ENCODE measurements at places on chromosomes 5 and 9. TPM values are rescaled to one million over a fixed set of nuclear protein-coding genes. Genes with fewer than 3 reads are reported as not detected.

Gene TMEM161B
- 28.3 TPM for total RNA-seq

Gene AGTPBP1
- total RNA-seq = 14.0 TPM

Gene SLC6A19
- total RNA-seq = 5.8 TPM

Gene SHB
- 19.6 TPM for total RNA-seq

GRCh38 chr5:3377176-3377575 lies 218.5 kb upstream of the IRX1 start:
- DNase-seq = no peak

DNA sequence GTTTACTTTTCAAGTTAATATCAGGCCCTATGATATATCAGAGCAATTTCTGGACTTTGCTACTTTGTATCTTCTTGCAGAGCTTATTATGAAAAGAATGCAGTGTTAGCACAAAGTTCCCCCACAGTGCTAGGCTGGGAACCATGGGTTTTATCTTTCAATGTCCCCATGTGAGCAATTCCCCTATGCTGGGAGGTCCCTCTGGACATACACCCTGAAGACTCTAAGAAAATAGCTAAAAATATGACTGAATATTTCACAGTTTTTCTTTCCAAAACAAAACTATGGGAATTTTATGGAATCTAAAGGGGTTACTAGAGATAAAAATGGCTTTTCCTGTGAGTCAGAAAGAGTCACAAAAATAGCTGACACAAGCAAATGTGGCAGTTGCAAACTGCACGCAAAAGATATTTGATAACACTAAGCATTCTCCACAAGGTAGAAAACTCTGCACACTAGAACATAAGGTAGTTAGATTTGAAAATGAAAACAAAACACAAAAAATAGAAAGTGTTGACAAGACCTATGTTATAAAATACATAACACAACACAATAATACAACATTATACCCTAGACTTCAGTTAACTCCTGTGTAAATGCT lies 487.5 kb upstream of the GRIN3A start:
- no peak for DNase-seq

- DNase-seq = no peak
These were observed 66.2 kb upstream of the CLINT1 start for GRCh38 chr5:157924931-157925729.

- DNase-seq = no peak
These were observed 73.4 kb downstream of the ESM1 start for GRCh38 chr5:54912021-54912420.

- no peak for DNase-seq
These were observed 317.3 kb downstream of the TAF11L14 start for GRCh38 chr5:17951392-17952169.

DNA sequence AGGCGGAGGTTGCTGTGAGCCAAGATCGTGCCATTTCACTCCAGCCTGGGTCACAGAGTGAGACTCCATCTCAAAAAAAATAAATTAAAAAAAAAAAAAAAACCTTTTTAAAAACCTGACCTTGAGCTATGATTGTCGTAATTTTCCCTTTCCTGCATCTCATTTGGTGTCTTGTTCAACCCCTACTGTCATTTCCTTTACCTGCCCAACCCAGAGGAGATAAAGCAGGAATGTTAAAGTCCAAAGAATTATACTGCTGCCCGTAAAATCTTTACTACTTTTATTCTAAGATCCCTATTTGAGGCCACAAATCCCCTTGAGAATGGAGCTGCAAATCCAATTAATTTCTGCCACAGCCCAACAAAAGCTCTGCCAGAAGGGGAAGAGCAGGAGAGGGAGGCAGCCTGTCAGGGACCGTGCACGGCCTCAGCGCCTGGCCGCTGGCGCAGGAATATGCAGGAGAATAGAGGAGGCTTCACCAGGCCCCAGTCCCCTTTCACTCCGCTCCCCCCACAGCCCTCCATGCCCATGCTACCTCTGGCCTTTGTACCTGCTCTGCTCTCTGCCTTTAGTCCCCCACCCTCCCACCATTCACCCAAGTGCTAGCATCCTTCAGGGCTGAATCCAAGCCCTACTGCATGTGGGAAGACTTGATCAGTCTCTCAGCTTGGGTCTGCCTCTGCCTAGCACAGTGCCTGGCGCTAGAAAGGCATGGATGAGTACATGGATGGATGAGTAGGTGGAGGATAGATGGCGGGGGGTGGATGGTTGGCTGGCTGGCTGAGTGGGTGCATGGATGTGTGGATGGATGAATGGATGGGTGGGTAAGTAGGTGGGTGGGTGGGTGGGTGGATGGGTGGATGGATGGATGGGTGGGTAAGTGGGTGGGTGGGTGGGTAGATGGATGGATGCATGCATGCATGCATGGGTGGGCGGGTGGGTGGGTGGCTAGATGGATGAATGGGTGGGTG lies 99.8 kb upstream of the SARDH start:
- DNase-seq = no peak

DNA sequence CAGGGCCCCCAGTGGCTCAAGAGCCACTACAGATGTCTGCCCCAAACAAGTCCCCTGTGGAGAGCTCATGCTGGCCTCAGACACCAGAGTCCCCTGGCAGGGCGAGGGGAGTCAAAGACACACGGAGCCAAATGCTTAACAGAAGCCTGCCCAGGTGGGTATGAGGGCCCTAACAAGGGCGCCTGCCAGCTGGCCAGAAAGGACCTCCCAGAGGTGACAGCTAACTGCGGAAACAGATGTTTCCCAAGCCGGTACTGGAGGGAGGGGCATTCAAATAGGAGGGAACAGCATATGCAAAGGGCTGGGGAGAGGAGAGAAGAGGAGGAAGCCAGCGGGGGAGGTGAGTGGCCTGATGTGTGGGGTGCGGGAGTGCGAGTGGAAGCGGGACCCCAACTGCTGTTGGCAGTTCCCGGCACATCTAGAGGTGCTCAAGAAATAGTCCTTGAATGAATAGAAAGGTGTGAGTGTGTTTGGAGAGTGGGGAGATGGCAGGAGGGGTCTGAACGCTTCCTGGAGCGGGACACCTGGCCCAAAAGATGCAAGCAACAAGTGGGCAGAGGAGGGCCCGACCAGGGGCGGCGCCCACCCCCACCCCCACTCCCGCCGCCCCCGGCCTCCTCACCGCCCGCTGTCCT lies 824 bp downstream of the MXD3 start:
- DNase-seq = peak; percentile 71

DNA sequence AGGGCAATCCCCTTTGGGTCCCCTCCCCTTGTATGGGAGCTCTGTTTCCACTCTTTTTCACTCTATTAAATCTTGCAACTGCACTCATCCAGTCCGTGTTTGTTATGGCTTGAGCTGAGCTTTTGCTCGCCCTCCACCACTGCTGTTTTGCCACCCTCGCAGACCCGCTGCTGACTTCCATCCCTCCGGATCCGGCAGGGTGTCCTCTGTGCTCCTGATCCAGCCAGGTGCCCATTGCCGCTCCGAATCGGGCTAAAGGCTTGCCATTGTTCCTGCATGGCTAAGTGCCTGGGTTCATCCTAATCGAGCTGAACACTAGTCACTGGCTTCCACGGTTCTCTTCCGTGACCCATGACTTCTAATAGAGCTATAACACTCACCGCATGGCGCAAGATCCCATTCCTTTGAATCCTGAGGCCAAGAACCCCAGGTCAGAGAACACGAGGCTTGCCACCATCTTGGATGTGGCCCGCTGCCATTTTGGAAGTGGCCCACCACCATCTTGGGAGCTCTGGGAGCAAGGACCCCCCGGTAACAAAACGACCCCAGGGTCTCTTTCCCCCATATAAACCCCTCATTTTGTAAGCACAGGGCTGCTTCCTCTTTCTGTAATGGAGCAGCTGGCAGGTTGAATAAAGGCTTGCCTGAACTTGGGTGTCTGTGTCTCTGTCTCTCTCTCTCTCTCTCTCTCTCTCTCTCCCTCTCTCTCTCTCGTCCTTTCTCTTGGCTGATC lies 1166.2 kb downstream of the TAF11L14 start:
- DNase-seq = no peak

- no peak for DNase-seq
These were observed 104.0 kb upstream of the SSBP2 start for GRCh38 chr5:81854915-81855314.

GRCh38 chr5:56123531-56124243 lies 109.4 kb downstream of the ANKRD55 start:
- peak; percentile 34 for DNase-seq

GRCh38 chr9:89841456-89841855 lies 236.6 kb downstream of the GADD45G start:
- DNase-seq = no peak

DNA sequence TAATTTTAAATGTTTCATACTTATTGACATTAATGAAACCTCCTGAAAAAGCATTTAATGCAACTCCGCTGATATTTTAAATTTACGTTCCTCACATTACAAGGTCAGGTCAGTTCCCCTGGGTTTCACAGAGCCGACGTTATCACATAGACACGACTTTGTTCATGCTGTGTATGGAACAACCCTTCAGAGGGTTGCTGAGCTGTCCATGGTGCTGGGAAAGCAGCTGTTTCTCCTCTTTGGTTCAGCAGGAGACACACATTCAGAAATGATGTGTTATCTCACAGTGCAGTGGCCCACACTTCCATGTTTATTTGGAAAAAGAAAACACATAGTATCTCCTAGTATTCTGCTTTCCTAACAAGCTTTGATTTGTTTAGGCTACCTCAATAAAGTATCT lies 53.5 kb downstream of the PPP2R2B start:
- DNase-seq = no peak

GRCh38 chr9:12785260-12785770 lies 10.5 kb downstream of the LURAP1L start:
- DNase-seq = peak; percentile 87

- no peak for DNase-seq
These were observed 157.6 kb upstream of the TUT7 start for GRCh38 chr9:86511614-86512360.

- peak; percentile 42 for DNase-seq
These were observed 1.7 kb upstream of the HBEGF start for GRCh38 chr5:140348104-140348503.

DNA sequence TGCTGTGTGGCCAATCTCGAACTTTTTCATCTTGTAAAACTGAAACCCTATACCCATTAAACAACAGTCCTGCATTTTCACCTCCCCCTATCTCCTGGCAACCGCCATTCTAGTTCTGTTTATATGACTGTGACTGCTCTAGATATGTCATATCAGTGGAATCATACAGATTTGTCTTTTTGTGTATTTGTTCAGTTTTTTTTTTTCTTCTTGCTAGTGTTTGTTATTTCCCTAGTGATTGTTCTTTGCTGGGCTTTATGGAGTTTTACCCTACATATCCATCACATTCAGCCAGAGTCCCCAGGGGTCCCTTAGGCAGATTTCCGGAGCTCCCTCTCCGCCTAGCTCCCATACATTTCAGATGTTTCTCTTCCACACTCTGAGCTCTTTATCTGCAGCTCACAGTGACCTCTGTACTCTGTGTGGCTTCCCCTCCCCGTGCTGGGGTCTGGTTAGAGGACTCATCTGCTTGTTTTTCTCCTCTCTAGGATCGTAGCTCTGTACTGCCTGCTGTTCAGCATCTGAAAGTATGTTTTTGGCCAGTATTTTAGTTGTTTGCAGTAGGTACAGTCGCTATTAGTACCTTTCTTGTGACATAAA lies 25.1 kb upstream of the CARTPT start:
- no peak for DNase-seq

DNA sequence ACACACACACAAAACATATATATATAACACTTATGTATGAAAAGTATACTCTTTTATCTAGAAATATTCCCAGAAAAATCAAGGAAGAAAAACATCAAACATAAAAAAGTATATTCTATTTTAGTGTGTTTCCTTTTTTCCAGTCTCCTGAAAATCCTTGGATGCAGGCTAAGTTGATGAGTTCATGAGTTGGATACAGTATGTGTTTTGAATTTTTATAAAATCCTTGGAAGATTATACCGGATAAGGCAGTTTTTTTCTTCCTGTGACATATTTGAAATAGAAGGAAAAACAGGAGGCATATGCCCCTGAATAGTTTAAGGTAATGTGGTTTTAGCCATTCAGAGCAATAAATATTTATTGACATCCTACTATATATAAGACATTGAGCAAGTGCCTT lies 203.6 kb downstream of the SNX18 start:
- DNase-seq = no peak

DNA sequence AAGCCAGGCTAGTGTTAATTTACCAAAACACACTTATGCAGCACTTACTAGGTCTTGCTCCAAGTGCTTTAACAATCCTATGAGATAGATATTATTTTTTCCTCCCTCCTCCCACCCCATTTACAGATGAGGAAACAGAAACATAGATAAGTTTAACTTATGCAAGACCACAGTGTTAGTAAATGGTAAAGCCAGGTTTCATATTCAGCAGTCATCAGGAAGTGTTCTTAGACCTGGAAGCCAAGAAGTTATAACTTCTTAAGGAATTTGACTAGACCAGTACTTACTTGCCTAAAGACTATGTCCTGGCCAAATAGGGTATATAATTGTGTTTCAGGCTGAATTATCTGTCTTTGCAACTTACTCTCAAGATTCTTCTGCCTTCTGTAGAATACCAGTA lies 15.9 kb downstream of the ABHD17B start:
- no peak for DNase-seq

GRCh38 chr9:134313470-134313869 lies 12.8 kb upstream of the RXRA start:
- DNase-seq = peak; percentile 0

GRCh38 chr9:127525401-127526188 lies 74.3 kb downstream of the LRSAM1 start:
- no peak for DNase-seq

DNA sequence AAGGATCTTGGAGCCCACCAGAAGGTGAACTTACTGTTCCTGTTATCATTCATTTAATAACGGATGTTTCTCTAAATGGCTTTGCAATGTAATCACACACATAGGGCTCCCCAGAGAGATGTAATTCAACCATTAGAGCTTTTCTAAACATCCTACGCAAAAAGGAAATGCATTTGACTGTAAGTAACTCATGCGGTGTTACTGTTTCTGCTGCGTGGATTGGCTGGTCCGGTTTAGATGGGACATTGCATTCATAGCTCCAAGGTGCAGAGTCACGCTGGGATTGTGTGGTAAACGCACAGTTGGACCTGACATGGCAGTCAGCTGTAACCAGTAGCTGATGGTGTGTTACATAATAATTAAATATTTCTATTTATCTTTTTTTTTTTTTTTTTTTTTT lies 185.5 kb upstream of the OTULINL start:
- DNase-seq = no peak

DNA sequence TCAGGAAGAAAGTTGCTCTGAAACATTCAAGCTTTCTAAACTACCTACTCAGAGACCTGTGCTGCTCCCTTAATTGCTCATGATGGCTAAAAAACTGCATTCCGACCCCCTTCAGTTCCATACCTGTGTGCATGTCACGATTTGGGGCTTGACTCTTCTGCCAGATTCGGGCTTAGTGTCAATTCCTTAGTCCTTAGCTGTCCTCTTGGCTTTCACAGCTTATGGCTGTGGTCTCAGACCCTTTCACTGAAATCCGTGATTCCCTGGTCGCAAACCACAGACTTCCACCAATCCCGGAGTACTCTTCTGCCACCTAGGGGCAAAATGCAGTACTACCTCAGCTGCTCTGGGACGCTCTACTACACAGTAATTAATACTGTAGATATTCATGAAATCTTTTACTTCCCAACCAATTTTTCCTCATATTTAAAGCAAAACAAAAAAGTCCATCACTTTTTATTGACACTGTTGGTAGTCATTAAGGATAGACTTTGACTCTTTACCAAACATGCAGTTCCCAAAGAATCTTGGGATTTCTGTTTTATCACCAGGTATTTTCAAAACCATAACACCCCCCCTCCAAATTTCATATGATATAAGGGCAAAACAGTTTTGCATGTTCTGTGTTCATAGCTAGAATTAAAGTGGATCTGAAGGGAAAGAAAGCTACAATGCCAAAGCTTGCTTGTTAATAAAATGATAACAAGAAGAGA lies 617.4 kb downstream of the SLCO4C1 start:
- no peak for DNase-seq

All from left colon (tissue), 2 donors.